SJSA1 (cell line): ENCODE measurements at places on chromosomes 7 and 10. TPM values are rescaled to one million over a fixed set of nuclear protein-coding genes. Genes with fewer than 3 reads are reported as not detected.
A peak's percentile ranks its signal among the peaks of the same experiment; 100 is the strongest.

GRCh38 chr10:72588266-72588665, 37.6 kb downstream of the MICU1 start:
- no peak for DNase-seq

DNA sequence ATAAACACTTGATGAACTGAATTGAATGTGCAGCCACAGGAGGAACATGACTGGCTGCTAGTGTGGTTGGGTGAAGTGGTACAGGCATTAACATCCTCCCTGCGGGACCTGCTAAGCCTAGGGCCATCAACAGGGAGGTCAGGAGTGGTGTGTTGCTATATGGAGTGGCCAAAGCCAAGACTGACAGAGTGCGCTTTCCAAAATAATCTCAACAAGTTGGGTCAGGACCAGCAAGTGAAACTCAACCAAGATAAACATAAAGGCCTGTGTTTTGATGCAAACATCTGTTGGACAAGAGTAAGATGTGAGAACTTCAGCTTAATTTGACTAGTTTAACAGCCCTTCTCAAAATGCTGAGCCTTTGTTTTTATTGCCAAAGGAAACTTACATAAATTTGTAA, 97.7 kb downstream of the WDFY4 start:
- no peak for DNase-seq

DNA sequence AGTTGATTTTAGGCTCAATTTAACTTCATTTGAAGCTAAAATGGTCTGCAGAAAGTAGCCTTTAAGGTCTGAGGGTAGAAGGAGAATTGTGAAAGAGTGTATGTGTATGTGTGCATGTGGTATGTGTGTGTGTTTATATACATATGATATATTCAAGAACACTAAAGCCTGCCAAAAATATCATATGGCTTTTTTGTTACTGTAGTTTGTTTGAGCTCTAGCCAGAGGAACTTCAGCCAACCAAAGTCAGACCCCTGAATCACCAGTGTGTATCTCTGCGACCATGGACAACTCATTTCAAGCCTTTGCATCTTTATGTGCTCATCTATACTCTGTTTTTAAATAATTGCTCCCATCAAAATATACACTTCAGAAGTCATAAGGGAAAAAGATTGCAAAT, 58.4 kb upstream of the HDAC9 start:
- DNase-seq, result no peak

GRCh38 chr7:155340071-155340531, 42.4 kb downstream of the INSIG1 start:
- DNase-seq, result no peak

DNA sequence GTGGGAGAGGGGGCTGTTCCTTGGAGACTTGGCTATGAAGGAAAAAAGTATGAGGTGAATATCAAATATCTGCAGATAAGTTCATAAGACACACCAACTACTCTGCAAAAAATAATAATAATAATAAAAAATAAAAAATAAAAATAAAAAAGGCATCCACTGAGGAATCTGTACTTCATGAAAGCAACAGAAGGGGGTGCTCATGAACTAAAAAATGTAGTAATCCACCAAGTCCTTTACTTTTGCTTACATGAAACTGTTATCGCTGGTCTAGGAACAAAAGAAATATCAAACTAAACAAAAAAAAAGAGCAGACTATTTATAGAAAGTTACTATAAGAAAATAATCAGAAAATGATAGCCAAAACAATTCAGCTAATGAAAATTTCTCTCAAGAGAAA, 579.0 kb downstream of the PHTF2 start:
- DNase-seq, result no peak

DNA sequence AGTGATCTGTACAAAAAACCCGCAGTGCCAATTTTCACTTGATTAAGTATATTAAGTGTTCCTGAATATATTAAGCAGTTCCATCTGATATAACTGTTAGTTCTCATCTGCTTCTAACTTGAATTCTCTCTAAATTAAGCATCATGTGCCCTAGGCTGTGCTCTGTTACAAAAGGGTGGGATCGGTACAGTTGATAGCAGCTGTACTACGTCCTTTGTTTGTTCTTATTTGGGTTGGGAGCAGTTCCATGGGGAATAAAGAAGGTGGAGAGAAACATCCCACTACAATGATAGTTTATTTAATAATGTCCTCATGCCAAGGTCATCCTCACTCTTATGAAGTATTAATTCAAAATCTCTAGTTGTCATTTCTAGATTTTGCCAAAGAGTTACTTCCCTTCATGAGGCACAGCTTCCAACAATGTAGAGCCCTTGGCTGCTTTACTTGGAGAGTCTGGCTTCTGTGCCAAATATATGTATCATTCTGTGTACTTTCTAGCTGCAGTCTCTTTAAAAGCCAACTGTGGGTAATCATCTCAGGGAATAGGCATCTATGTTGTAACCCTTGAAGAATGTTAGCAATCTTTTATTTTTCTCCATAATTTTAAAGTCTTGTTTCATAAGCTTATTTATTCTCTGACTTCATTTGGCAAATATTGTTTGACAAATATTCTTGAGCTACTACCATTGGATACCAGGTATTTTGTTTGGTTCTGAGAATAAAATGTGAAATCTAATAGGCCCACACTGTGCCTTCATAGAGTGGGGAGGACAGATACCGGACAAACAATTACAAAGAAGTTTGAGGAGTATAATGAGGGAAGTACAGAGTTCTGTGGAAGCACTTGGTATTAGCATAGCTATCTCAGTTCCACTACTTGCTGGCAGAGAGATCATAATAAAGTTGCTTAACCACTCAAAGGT, 22.4 kb upstream of the AHR start:
- DNase-seq, result peak; percentile 52

DNA sequence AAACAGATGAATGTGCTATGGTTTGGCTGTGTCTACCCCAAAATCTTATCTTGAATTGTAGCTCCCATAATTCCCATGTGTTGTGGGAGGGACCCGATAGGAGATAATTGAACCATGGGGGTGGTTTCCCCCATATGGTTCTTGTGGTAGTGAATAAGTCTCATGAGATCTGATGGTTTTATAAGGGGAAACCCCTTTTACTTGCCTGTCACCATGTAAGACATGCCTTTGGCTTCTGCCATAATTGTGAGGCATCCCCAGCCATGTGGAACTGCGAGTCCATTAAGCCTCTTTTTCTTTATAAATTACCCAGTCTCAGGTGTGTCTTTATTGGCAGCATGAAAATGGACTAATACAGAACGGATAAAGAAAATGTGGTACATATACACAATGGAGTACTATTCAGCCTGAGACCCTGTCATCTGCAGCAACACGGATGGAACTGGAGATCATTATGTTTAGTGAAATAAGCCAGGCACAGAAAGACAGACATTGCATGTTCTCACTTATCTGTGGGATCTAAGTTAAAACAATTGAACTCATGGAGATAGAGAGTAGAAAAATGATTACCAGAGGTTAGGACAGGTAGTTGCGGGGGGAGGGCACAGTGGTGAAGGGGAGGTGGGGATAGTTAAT, 587.6 kb upstream of the NRP1 start:
- DNase-seq, result no peak

DNA sequence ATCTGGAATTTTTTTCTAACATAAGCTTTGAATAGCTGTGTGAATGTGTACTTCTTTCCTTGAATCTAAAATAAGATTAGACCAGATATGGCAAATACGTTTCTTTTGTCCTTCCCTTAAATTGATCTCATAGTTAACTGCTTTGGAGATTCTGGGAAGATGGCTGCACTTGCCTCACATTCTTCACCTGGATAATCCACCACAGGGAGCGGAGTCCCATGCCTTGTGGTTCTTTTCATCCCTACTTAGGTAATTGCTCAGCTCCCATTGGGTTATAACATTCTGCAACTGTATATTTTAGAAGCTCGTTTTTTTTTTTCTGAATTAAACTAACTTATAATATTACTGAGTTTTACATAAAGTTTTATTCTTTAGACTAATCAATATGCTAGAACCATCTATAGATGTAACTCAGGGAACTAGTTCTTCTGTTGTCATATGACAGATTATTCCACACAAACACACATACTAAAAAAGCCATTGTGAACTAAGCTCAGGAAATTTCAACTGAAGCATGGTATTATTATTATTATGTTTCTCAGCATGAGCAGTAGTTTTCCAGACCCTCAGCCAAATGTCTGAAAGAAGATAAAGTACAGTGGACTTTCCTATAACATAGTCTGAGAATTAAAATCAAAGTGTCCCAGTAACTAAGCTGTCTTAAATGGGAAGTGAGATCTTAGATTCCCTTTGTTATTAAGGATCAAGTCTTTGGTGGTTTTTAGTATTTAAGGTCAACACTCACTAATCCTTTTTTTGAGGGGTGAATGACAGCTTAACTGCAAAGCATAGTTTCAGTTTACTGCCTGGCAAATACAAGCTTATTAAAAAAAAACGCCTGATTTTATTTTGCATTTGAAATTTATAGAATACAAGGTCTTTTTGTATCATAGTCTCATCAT, 182.3 kb downstream of the PPP1R9A start:
- DNase-seq, result no peak

DNA sequence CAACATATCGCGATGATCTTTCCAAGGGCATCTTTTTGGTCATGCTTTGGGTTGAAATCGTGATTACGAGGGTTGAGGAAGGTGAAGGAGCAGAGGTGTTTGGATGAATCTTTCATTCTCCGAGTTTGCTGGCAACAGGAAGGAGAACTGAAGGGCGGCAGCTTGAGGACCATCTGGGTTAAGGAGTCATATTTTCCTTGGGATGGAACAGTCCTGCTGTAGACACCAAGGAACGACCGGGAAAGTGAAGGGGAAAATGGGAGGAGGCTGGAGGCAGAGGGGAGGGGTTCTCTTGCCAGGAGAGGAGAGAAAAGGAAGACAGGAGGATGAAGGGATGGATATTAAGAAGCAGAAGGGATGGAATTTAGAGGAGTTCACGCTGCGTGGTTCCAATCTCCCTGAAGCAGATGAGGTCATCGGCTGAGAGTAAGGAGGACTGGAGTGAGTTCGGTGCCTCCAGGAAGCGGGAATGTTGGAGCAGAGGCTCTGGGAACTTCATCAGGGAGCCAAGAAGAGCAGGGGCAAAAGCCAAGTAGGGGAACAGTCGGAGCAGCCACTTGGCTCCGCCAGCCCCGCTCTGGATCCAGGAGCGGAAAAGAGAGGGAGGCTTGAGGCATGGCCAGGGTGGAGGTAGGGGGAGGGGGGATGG, 116.6 kb upstream of the GALNT17 start:
- no peak for DNase-seq

GRCh38 chr7:24829787-24830186, 72.5 kb upstream of the GSDME start:
- no peak for DNase-seq

GRCh38 chr10:11594589-11595394, 16.7 kb downstream of the USP6NL start:
- DNase-seq, result no peak

GRCh38 chr10:123721441-123722049, 55.4 kb downstream of the GPR26 start:
- DNase-seq, result no peak

- DNase-seq, result no peak
Observed at GRCh38 chr10:114541081-114541796, 116.8 kb downstream of the ABLIM1 start.

DNA sequence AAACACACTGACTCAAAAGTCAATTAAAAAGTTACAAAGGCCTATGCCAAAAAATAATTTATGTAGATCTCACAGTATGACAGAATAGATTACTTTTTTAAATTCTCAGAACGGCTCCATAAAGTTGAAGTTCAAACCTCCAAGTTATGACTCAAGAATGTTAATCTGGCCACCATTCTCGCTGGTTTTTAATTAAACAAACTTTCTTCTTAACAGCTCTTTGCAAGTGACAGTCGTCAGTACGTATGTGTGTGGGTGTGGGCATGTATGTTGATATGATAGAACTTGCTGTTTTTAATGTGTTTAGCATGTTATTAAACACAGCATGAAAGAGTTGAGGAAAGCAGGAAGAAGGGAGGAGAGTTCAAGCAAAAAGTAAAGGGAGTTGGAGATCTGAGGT, 18.5 kb downstream of the PRKCQ start:
- no peak for DNase-seq

DNA sequence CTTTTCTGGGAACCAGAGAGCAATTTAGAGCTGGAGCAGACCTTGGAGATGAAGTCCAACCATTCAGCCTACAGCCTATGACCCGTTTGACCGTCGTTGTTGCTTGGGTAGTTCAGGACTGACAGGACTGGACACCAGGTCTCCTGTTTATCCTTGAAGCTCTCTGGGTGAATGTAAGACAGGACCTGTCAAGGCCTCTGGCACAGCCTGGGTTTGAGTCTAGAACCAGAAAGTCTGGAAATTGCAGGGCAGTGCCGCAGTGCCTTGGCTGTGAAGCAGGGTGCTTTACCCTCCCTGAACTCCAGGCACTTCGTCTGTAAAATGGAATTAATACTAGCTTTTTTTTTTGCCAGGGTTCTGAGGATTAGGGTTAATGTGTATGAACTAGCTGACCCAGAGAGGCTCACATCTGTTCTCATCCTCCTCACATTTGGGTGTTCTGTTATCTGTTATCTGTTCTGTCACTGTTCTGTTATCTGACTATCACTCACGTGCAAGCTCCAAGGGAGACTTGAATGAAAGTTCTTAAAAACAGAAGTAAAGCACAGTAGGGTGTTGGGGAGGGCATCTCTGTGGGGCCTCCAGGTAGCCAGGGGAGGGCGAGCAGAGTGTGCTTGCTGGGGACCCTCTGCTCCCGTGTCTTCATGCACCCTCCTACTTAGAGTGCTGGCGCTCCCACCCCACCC, 9.9 kb downstream of the BLVRA start:
- DNase-seq, result no peak

GRCh38 chr7:136657482-136657921, 210.9 kb upstream of the CHRM2 start:
- DNase-seq, result no peak

- DNase-seq, result no peak
Observed at GRCh38 chr10:17234431-17234945, 6.4 kb downstream of the VIM start.

- DNase-seq, result no peak
Observed at GRCh38 chr7:155414547-155415492, 43.1 kb upstream of the EN2 start.

GRCh38 chr7:55509322-55509721, 63.0 kb downstream of the VOPP1 start:
- DNase-seq, result no peak

DNA sequence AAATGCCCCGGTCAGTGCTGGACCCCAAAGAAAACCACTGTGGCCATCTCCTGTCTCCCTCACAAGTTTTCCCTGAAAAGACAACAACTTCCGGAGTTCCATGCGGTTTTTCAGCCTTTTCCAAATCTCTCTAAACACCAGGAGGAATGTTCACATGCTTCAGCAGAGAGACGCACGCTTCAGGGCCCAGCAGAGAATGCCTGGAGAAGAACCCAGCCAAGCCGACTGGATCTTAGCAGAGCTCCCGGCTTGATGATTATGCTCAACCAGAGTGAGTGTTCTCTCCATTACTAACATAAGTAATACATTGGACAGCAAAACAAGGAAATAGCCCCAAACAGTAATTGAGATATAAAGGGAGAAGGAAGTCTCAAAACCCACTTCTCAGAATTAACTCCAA, 17.9 kb downstream of the PRKCQ start:
- DNase-seq, result no peak

- DNase-seq, result no peak
Observed at GRCh38 chr7:28199021-28199510, 18.5 kb upstream of the JAZF1 start.

ZNF282 gene
- total RNA-seq, result 16.9 and 17.4 TPM in 2 replicates

CSGALNACT2 gene
- 3.7 and 6.7 TPM in 2 replicates for total RNA-seq

CCDC3 gene
- total RNA-seq, result 12.4 and 21.3 TPM in 2 replicates

HHEX gene
- total RNA-seq, result 17.3 and 17.7 TPM in 2 replicates

ELN gene
- not detected in 2 replicates for total RNA-seq

PRR15 gene
- not detected in 2 replicates for total RNA-seq

ANKRD30A gene
- not detected in 2 replicates for total RNA-seq

IKZF5 gene
- 1.0 and 4.4 TPM in 2 replicates for total RNA-seq

SPAM1 gene
- not detected in 2 replicates for total RNA-seq

PHKG1 gene
- total RNA-seq, result 0.21 and 0.50 TPM in 2 replicates

EPHA1 gene
- total RNA-seq, result not detected in 2 replicates

TDRD1 gene
- total RNA-seq, result not detected in 2 replicates
